Stimulated activated CD4-positive, alpha-beta T cell treated with anti-CD3 and anti-CD28 coated beads, TNF-alpha, amount 100 ng/mL, for 4 hours (primary cell): ENCODE measurements at places on chromosomes 6 and 20.

DNA sequence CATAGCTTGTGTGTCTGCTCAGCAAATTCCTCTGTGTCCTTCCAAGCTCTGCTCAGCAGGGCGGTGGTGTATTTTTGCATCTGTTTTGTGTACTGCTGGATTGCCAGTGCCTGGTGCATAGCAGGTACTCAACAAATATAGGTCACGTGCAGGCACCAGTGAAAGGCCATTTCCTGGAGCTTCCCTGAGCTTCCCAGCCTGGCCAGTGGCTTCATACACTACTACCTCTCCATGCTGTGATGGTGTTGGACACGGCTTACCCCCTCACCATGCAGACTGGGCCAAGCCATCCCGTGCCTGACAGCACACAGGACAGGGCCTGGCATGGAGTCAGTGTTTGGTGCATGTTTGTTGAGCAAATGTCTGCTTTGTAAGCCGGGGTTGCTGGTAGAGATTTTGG, 7.7 kb upstream of the PHACTR3 start:
- no peak for DNase-seq

DNA sequence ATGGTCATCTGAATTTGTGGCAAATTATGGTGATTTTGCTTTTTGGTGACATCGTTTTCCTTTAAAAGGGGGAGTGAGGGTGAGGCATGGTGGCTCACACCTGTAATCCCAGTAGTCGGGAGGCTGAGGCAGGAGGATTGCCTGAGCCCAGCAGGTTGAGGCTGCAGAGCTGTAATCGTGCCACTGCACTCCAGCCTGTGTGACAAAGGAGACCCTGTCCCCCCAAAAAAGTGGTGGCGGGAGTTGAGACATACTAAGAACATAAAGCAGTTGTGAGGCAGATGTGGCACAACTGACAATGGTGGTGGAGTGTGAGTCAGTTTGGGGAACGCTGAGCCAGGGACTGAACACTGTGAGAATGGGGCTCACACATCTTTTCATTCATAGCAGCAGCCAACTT, 45.5 kb downstream of the ADNP start:
- DNase-seq, result no peak

- DNase-seq, result no peak
Measured at GRCh38 chr6:125414507-125414906, 112.7 kb upstream of the HDDC2 start.

DNA sequence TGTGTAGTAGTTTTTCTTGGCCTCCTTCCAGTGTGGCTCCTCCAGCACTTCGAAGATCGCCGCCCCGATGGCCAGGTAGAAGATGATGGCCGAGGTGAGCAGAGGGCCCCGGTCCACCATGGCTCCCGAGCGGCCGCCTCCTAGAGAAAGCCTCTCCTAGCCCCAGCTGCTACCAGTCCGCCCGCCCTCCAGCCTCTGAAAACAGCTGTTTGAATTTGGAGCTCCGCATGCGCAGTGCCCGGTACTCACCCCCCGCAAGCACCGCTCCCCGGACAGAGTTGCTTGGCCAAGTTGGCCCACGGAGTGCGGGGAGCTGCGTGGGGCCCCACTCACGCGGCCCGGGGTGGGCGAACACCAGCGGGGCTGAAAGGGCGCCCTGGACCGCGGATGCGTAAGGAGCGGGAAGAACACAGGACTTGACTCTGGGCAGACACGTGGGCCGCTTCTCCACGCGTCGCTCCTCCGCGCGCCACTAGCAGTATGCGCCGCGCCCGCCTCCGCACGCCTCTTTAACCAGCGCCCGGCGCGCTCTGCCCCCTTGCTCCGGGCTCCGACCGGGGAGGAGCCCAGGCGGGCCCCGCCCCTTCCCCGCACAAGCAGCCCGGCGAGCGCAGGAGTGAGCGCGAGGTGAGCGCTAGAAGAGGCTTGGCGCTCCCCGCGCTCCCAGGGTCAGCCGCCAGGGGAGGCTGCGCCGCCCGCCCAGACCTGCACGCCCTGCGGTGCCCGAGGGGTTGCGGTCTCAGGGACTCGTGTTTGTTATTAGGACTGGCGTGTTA, at the start of gene KCNK5:
KCNK5 (minus strand) TSS at position 484 of the 776 bp plus-strand sequence; CDS start at position 120, 364 bp downstream.
- DNase-seq, result peak; percentile 75

GRCh38 chr20:658731-659291, 5.8 kb upstream of the SRXN1 start:
- no peak for DNase-seq

- DNase-seq, result no peak
Measured at GRCh38 chr20:46227272-46227767, 81.0 kb downstream of the CDH22 start.

GRCh38 chr6:23656255-23657194, 469.5 kb upstream of the NRSN1 start:
- DNase-seq, result no peak

- no peak for DNase-seq
Measured at GRCh38 chr20:59388402-59388801, 88.0 kb downstream of the EDN3 start.

- no peak for DNase-seq
Measured at GRCh38 chr20:58822149-58822548, 28.6 kb downstream of the GNAS-AS1 start.

- DNase-seq, result no peak
Measured at GRCh38 chr20:62198931-62199330, 16.1 kb downstream of the MTG2 start.

DNA sequence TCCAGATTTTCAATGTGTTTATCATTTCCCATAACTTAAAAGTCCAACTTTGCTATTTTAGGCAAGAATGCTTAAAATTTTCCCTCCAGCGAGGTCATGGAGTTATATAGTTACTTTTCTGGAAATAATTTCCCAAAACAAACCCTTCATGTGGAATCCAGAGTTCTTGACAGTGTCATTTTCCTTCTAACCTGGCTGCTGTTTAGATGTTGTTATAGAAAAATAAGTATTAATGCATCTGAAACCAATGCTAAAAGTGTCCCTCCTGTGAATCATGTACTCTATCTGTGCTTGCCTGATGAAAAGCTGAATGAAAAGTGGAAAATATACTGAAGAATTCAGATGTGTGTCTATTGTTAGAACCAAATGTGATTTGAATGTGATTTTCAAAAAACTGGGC, 245.3 kb upstream of the HSF2 start:
- DNase-seq, result no peak

GRCh38 chr6:53811746-53812145, 16.9 kb downstream of the LRRC1 start:
- no peak for DNase-seq

- DNase-seq, result no peak
Measured at GRCh38 chr6:156534594-156534993, 242.6 kb upstream of the ARID1B start.

- DNase-seq, result no peak
Measured at GRCh38 chr20:33686984-33687366, 790 bp upstream of the E2F1 start.

DNA sequence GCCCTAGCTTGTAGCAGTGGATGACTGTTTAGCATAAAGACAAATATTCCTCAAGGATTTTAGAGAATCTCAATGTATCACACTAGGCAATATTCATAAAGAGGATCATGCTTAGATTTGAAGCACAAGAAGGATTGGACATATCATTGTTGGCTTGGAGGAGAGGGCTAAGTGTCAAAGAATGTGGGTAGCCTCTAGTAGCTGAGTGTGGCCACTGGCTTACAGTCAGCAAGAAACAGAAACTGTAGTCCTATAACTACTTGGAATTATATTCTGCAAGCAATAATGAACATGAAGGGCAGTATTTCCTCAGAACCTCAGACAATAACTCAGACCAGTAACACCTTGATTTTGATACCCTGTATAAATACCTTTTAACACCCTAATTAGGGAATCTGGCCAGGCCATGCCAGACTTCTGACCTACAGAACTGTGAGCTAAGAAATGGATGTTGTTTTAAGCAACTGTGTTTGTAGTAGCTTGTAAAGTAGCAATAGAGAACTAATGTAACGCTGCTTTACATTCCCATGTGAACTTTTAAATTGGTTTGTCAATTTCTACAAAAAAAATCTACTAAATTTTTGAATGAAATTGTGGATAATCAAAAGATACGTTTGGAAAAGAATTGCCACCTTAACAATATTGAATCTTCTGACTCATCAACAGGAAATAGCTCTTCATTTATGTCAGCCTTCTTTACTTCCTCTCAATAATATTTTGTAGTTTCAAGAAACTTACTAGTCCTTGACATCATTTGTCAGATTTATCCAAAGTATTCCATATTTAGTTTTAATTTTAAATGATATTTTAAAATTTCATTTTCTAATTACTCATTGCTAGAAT, 65.2 kb upstream of the RSPO3 start:
- no peak for DNase-seq

DNA sequence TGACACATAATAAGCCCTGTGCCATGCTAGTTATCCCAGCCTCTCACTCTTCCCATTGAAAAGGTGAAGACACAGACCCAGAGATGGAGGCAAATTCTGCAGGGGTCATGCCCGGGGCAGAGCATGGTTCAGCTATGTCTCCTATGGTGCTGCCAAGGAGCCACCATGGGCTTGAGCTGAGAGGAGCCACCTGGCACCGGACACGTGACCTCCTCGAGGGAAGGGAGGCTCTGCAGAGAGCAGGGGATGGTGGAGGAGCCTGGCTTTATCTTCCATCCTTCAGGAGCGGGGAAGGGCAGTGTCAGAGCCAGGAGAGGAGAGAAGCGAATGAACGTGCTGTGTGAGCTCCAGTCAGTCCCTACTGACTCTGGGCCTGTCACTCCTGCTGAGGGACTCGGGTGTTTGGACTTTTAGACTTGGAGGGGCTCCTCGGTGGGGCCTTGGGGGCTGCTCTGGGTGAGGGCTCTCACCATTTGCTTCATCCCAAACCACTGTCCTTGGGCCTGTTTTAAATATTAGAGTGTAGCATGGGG, 11.1 kb upstream of the CCN5 start:
- DNase-seq, result no peak

DNA sequence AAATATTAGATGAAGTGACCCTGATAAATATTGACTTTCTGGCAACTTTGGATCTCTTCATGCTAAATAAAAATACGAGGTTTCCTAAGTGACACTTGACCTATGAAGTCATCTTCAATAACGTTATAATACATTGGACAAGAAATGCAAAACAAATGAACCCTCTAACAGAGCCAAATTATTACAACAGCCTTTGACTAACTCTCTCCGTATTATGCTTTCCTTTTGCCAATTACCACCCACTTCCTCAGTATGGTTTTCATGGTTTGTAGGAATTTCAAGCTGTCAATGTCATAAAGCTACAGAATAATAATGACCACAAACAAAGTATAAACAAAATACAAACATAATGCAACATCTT, 210.5 kb downstream of the MOXD1 start:
- DNase-seq, result no peak

- no peak for DNase-seq
Measured at GRCh38 chr20:23666189-23666588, 22.6 kb downstream of the CST4 start.

GRCh38 chr20:17381724-17382123, 149.5 kb downstream of the BFSP1 start:
- no peak for DNase-seq

- no peak for DNase-seq
Measured at GRCh38 chr20:37911838-37912281, 8.9 kb downstream of the VSTM2L start.

DNA sequence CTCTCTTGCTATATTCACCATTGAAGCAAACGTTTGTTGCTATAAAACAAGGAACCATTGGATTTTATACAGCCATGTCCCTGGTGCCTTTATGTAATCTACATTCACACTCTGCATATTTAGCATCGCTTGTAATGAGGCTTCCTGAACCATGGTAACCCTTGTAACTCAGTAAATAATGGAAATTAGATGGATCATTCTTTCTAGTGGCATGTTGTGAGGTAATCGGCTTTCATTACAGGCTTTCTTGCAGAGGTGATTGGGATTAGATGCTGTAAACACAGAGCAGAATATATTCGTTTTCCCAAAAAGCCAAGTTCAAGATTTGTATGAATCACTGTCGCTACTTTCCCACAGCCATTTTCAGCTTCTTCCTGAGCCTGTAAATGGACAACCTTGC, 36.1 kb downstream of the SMPDL3A start:
- no peak for DNase-seq

DNA sequence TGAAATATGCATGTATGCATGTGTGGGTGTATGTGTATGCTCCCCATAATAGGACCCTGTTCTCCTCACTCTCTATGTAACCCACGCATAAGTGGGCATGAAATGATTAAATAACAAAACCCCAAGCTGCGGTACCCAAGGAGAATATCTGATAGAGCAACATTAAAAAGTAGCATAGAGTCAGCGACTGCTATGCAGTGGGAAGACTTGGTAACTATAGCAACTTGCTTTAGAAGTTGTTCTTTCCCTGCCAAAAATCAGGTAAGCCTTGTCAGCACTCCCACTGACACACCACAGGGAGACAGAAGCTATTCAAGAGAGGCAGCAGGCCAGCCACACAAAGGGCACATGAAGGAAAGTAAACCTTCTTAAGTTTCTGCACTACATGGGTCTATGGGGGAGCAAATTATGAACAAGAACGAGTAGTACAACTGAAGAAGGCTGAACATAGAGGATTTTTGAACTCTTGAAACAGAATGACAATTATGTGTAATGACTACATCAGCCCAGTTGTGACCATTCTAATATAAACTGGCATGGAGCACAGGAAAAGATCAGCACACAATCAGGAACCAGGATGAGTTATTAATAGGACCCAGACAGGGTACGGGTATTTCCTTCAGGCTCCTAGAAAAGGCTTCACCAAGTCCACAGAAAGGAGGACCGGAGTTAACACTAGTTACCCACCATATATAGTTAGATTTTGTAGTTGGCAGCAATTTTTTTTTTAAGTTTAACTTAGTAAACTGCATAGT, 89.9 kb downstream of the GPR6 start:
- no peak for DNase-seq

GRCh38 chr6:149233056-149233715, 84.3 kb upstream of the TAB2 start:
- peak; percentile 29 for DNase-seq

GRCh38 chr20:45044601-45045000, 56.3 kb downstream of the KCNS1 start:
- no peak for DNase-seq

- no peak for DNase-seq
Measured at GRCh38 chr6:48889429-48889828, 573.6 kb downstream of the MMUT start.

DNA sequence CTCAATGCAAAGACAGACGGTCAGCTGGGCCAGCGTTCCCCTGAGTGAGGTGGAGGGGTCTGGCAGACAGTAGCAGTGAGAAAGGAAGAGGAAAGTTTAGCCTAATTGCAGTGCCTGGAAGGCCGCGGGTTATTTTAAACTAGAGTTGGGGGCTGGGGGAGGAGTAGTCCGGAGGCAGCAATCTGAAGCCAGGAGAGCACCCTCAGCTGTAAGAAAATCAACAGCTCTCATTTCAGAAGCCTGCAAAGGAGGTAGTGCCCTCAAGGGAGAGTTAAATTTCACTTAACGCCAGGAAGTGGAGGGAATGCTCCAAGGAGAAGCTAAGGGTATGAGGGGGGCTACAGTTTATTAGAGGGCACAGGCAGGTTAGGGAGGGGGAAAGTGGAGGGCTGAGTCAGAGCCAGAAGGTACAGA, 26.9 kb downstream of the RING1 start:
- no peak for DNase-seq

- DNase-seq, result peak; percentile 80
Measured at GRCh38 chr6:43228951-43229802, at the start of gene DNPH1. DNPH1 (minus strand) TSS chr6:43229481; CDS start chr6:43229456, 25 bp downstream.

GRCh38 chr6:1325461-1326309, 13.8 kb downstream of the FOXQ1 start:
- DNase-seq, result no peak

- no peak for DNase-seq
Measured at GRCh38 chr6:158837684-158838625, 18.8 kb upstream of the EZR start.
